IPS DF 6.9 (cell line): ENCODE measurements at places on chromosomes 1 and 21.

DNA sequence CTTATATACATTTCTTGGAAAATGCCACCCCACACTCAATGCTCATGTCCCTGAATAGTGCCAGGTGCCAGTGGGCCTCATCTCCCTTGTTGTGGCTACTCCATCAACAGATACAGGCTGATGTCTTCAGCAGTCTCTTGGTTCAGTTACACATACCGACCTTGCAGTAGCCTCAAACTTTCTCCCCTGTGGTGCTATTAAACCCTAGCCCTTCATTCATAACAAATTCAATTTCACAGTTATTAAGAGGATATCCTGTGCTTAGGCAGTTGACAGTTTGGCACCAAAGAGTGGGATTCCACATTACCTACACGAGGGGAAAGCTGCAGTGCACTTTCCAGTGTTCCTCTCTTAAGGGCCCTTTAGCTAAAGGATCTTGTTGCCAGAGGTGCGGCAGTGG lies 35.9 kb upstream of the CAMK1G start:
- no peak for DNase-seq

DNA sequence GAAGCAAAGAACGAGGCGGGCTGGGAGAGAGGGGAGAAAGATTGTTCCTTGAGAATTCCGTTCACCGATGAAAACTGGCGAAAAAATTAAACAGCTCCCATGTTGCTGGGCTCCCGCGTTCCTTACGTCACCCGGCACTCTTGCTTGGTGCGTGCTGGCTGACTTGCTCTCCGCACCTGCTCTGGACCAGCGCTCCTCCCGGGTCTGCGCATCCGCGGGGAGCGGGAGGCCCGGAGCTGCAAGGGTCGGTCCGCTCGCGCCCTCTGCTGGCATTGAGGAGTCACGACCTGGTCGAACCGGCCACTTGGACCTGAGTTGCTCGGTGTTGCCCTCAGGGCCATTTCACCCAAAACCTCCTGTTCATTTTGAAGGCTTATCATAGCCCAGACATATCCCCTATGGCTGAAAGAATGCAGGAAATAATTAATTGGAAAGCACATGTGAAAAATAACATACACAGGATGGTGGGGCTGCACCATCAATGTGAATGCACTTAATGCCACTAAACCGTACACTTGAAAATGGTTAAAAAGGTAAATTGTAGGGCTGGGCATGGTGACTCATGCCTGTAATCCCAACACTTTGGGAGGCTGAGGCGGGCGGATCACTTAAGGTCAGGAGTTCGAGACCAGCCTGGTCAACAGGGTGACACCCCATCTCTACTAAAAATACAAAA lies 98.9 kb upstream of the BACE2 start:
- DNase-seq: peak; percentile 71

DNA sequence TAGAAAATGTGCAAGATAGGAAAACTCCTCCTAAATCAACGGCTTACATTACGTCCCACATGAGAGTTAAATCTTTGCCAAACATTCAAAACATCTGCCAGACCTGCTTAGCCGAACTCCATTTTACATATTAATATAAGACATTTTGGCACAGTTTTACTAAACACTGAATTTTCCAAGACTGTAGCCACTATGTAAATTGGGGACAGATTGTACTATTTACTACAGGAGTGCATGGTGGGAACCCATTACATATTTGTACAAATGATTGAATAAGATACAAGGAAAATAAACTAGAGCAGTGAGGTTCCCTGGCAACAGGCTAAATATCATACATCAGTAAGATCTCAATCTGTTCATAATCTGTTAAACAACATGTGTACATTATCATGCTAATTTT lies 1234.4 kb downstream of the KCNT2 start:
- DNase-seq: no peak

- DNase-seq: no peak
Observed at GRCh38 chr1:22121421-22121911, 21.4 kb downstream of the WNT4 start.

- DNase-seq: no peak
Observed at GRCh38 chr1:118102445-118102844, 82.6 kb downstream of the SPAG17 start.

DNA sequence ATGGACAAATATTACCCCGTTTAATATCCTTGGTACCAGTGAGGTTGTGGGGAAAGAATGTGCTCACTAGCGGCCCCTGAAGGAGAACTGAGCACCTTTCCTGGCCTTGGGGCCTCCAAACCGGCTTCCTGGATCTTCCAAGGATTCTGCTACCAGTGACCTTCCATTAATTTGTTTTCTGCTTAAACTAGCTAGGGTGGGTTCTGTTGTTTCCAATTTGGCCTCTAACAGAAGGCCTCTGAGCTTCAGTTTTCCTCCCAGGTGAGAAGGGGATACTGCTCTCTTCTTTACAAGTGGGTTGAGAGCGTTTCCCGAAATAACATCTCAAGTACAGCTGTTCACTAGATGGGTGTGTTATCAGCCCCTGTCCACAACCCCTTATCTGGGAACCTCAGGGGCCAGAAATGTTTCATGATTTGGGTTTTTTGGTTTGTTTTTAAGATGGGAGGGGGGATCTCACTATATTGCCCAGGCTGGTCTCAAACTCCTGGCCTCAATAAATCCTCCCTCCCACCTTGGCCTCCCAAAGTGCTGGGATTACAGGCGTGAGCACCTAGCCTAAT lies 16.9 kb upstream of the IFNGR2 start:
- no peak for DNase-seq

DNA sequence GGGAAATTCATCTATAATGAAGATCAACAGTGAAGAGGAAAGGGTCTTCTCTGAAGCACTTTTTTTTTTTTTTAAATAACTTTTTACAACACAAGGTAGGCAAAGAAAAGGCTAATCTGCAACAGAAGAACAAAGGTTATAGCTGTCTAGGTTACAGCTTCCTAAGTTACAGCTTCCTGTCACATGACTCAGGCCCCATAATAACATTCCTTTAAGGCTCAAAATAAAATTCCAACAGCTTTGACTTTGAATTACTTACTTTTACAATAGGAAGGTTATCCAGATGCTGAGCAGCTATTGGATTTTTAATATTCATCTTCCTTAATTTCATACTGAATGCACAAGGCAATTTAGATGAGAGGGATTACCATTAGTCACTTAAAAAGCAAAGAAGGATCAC lies 40.4 kb upstream of the TMEM61 start:
- DNase-seq: no peak

GRCh38 chr1:202642619-202643291 lies 67.5 kb downstream of the SYT2 start:
- DNase-seq: no peak

- no peak for DNase-seq
Observed at GRCh38 chr1:2229911-2230731, 2.0 kb downstream of the SKI start.

DNA sequence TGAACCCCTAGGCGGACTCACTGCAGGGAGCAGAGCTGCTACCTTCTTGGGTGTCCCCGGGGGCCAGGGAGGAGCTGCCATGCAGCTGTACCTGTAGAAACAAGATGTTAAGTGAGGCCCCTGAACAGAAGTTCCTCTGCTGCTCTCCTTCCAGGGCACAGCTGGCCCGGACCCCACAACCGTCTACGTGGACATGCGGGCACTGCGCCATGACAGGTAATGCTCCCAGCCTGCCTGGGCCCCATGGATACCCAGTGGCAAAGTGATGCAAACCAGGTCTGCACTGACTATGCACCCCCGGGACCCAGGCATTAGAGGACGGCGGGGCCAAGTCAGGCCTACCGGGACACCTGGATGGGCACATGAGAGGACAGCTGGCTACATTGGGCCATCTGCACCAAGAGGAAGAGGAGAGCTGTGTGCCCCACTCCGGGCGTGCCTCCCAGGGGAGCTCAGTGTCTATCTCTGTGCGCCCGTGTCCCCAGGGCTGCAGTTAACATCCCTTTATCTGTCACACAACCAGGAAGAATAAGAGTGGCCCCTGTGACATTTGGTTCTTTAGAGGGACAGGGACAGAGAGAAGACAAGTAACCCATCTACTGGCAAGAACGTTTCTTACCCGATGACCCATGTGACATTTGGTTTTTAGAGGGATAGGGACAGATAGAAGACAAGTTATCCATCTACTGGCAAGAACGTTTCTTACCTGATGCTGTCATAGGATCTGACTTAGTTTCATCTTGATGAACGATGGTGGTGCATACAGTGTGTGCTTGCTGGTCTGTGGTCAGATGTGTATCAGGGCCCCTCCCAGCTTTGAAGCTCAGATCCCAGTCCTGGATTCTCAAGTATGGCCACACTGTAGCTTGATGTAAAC lies 44.1 kb downstream of the S100B start:
- DNase-seq: no peak

- DNase-seq: no peak
Observed at GRCh38 chr1:230556453-230556852, 85.8 kb upstream of the COG2 start.

DNA sequence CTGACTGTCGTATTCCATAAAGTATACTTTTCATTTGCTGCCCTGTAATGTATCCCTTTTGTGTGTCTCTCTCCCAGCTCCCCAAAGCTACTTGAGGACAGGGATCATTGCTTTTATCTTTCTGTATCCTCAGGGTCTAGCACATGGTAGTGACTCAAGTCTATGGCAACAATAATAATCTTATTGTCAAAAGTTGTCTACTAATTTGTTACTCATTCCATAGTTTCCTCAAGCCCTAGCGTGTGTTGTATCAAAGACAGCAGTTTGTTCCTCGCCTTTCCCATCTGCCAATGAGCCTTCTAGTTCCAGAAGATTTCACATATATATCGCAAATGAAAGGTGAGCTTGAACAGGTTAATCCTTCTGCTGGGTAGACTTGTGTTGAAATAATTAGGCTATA lies 9.8 kb upstream of the SLC30A1 start:
- DNase-seq: no peak

- no peak for DNase-seq
Observed at GRCh38 chr1:153540394-153541361, at the start of gene S100A5. S100A5 (minus strand) TSS chr1:153540934; CDS start chr1:153540191, 743 bp downstream.

- DNase-seq: no peak
Observed at GRCh38 chr1:51093581-51093980, 8.4 kb upstream of the C1orf185 start.

DNA sequence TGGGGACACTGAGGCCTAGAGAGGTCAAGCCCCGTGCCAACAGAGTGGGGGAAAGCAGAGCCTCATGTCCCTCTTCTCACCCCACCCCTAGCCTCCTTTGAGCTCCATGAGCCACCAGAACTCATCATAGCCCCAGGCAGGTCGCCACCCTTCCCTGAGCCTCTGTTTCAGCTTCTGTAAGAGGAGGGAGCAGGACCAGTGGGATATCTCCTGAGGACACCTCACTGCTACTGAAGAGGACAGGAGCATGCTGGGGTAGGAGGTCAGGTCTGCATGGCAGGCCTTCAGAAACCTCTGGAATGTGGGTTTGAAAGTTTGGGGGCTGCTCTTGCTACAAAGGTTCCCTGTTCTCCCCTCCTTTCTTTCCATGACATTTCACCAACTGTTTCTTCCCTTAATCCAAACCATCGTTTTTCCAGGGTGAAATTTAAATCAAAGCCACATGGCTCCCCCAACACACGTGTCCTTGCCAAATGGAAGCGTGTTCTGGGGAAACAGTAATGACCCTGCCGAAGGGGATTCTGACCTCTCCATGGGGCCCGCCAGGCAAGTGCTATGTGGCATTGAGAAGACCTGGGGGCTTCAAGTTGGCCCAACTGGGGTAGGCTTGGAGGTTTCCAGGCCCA lies 88.1 kb upstream of the RUNX3 start:
- DNase-seq: no peak

DNA sequence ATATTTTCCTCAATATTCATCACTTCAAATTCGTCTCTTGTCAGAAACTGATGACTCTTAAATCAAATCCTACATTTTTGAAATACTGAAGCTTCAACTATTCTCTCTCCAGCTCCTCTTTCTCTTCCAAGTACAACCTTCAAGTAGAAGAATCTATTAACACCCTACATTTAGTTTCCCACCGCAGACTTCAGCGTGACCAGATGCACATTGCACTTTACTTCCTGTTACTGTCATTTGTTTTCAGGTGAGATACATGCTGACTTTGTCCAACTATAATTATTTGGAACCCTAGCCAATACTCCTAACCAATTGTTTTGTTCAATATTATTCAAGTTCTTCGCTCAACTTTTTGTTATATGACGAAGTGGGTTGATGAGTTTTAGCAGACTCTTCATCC lies 116.0 kb downstream of the MRPL39 start:
- no peak for DNase-seq

GRCh38 chr1:168084396-168085231 lies 52.1 kb downstream of the GPR161 start:
- peak; percentile 79 for DNase-seq
